Left lung (tissue), 14 donors: ENCODE measurements at places on chromosomes 12 and 14. TPM values are rescaled to one million over a fixed set of nuclear protein-coding genes. Genes with fewer than 3 reads are reported as not detected.

ZFYVE21 gene
- total RNA-seq, result 57.4 TPM

- H3K4me1 ChIP-seq, result no peaks in the 10 kb centered on the region
- no peaks in the 10 kb centered on the region for H3K36me3 ChIP-seq
- no peaks in the 10 kb centered on the region for H3K27me3 ChIP-seq
- no peak overlapping the region for H3K4me3 ChIP-seq
- no peak overlapping the region for H3K27ac ChIP-seq
Observed at GRCh38 chr12:100738086-100738485, 56.5 kb upstream of the ANO4 start.

DNA sequence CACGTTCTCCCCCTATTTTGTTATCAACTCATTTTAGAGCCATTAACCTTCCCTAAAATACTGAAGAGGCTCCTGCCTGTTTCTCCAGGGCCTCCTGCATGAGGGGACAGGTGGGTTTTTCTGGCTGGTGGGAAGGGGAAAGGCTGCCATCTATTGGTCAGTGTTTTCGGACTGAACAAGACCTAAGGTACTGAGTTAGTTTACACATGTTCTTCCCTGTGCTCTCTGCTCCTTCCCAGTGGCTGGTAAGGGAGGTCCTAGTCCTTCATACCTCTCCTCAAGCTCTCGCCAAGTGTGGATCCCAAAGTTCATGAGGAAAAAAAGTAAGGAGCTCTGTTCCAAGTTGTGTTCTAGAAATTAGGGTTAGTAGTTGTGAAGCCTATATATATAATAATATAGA is 357.5 kb downstream of the FSCB start:
- H3K4me3 ChIP-seq, result no peak overlapping the region
- no peak for DNase-seq
- H3K36me3 ChIP-seq, result no peaks in the 10 kb centered on the region
- no peaks in the 10 kb centered on the region for H3K27me3 ChIP-seq
- H3K4me1 ChIP-seq, result no peaks in the 10 kb centered on the region

GRCh38 chr14:85675957-85676356 is 146.0 kb downstream of the FLRT2 start:
- H3K27me3 ChIP-seq, result no peaks in the 10 kb centered on the region
- H3K36me3 ChIP-seq, result no peaks in the 10 kb centered on the region
- DNase-seq, result no peak
